ENCODE measurements at places on chromosomes 4 and X.

GRCh38 chr4:17241835-17242234 is 270.1 kb downstream of the QDPR start:
- DNase-seq, result no peak

DNA sequence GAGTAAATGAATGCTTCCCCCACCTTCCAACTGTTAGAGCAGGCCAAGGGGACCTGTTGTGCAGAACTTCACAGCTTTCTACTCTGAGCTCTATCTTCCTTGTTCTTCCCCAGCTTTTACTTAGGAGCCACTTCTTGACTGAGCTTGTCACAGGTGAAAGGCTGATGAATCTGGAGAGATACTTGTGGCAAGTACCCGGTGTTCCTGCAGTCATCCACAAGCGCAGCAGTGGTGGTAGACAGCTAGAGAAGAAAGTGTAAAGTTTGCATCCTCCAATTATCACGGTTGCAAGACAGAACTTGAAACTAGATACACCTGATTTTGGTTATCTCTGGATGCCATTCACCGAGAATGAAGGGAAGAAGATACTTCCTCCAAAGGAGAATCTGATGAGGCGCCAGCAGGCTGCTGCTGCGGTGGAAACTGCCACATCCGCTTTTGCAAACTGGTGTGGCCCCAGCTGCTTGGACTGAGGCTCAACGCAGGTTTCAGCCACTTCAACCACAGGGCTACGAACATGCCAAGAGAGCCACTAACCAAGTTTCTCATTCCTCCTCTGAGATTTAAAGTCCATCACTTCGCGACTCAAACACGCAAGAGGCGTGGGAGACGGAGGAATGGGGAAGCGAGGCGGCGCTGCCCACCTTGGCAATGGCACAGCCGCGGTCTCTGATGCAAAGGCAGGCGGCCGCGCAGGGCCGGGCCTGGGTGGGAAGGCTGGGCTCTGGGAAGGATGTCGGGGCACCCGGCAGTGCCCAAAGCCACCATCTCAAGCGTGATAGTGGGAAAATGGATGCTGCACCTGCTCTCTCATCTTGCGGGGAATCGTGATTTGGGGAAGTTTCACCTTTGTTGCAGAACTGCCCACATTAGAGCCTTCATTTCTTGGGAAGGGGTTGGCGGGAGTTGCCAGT is 1.3 kb upstream of the FHIP1A start:
- peak; percentile 28 for DNase-seq

DNA sequence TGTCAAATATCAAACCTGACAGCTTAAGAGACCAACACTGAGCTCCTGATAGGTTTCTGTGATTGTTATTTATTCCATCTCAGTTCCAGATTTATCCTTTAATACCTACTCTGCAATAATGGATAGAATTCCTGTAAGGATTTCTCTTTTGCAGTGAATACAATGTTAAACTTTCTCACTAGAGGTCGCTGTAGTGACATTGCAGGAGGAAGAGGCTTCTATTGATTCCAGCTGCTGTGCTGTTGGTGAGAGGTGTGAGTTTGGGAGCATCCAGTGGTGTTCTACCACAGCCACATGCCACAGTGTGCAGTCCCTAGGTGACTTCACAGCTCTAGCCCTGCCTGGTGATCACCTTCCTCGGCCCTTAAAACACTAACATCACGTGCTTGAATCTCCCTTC is 34.6 kb upstream of the DCAF8L2 start:
- peak; percentile 11 for DNase-seq

DNA sequence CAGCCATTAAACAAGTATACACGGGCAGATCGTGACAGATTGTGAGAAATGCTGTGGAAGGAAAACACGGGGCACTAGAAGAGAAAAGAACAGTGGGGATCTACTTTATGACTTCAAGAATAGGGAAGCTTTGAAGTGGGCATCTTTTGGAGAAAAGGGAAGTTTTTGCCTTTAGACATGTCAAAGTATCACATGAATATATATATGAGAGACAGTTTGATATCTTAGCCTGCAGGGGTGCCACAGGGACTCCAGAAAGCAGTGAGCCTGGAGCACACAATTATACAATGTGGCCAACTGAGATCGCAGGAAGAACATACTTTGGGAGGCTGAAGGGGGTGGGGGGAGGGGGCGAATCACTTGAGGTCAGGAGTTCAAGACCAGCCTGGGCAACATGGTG is 35.7 kb downstream of the RELL1 start:
- no peak for DNase-seq

DNA sequence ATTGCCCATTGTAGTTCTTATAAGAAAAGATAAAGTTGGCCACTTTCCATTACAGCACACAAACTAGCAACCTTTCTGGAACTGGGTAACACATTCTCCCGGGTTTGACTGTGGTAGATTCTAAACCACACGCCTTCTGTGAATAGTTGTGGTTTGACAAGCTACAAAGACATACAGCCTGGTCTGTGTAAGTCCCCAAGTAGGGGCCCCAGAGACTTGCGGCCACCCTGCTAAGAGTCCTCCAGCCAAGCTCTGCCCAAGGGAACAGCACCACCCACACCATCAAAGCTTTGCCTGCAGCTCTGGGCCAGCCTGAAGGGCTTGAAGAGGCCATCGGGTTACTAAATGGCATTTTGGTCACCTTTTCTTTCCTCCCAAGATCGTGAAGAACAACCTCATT is 203.4 kb downstream of the MAML3 start:
- DNase-seq, result no peak

DNA sequence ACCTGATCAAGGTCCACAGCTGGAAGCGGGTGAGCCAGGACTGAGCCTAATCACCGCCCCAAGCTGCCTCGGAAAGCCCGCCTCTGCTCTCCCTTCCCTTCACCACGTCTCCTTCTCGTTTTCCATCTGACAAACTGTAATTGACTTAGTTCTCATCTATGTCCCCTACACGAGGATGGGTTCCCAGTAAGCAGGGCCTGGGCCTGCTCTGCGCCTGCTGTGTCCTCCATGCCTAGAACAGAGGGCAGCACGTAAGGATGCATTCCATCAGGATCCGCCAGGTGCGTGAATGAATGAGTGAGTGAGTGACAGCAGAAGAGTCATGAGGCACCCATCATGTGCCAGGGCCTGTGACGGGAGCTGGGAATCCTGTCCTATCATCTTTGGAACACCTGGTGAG is 86.7 kb downstream of the JAKMIP1 start:
- DNase-seq, result no peak

DNA sequence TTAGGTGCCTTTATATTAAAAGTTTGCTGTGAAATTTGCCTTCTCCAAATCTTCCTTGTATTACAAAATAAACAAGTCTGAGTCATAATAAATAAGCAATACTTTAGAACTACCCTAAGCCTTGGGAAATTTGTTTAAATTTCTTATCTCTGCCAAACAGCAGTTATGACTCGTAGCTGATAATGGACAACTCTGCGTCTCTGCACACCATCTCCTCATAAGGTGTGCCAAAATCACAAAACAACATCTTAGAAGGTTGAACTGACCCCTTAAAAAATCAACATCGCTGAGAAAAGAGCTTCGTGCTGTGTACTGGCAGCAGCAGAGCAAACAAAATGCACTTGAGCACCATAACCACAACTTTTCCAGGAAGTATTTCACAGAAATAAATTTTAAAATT is 22.0 kb downstream of the OR13H1 start:
- DNase-seq, result no peak

- DNase-seq, result peak; percentile 78
These were observed 5.6 kb upstream of the KANTR start for GRCh38 chrX:53088136-53088974.
